ENCODE measurements at places on chromosomes 16 and 17. TPM values are rescaled to one million over a fixed set of nuclear protein-coding genes. Genes with fewer than 3 reads are reported as not detected.

Gene WNT9B
- total RNA-seq = not detected

Gene ZNF688
- 11.9 TPM for total RNA-seq

GRCh38 chr16:15521758-15522509, 87.5 kb downstream of the BMERB1 start:
- no peak for DNase-seq

DNA sequence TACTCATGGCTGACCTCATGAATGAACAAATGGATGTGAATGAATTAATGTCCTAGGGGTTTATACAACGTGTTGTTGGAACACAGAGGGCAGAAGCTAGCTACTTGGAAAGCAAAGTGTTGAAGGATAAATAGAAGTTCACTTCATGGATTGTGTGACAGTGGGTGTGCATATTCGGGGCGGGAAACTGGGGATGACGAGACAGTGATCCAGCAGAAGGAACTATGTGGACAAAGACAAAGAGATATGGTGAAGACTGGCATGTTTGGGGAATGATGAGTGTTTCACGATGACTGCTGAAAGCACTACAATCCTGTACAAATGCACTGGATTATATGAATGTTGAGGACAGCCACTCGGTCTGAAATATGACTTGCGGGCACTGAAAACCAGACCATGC, 250.5 kb upstream of the C16orf82 start:
- DNase-seq = no peak

GRCh38 chr16:85374571-85374872, 238.6 kb upstream of the GSE1 start:
- no peak for DNase-seq

DNA sequence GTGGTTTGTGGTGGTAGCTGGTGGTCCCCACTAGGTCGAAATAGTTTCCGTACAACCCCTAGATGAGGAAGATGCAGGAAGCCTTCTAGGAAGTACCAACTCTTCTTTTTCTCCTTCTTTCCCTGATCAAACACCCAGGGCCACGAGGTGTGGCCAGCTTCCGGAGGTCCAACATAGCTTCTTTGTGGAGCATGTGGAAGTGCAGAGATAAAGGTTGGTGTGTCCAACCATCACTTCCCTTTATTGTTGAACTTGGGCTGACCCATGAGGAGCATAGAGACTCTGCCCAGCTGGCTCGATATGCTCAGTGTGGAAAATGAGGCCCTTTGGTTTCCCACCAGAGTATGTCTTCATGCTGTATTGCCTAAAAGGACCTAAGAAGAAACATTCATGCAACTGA, 6.3 kb upstream of the RGS9 start:
- DNase-seq = no peak

DNA sequence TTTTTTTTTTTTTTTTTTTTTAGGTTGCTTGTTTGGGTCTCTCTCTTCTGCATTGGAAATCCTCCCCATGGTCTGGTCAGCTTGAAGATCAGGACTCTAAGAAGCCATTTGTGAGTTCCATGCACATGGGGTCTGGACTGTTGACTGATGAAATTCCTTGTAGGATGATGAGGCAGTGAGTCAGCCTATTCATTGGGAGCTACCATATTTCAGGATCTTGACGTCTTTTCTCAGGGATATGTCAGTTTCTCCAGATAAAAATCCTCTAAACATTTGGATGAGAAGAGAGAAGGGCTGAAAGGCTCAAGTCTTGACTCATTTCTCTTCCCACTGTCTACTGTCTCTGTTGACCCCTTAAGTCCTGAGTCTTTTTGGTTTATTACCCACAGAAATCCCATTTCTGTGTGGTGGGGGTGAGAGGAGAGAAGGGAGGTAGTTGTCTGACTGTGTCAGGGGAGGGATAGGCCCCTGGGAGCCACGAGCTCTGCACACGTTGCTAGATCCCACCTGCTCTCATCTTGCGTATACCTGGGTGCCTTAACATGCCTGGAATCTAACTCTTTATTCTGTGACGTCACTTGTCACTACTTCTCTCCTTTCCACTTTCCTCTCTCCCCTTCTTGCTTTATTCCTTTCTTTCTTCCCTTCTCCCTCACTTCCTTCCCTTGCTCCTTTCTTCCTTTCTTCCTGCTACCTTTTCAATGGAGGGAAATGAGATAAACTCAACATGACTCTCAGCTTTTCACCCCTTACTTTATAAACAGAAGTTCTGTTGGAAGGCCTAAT, 333.1 kb upstream of the XYLT1 start:
- DNase-seq = no peak

GRCh38 chr16:3564130-3564888, 12.9 kb downstream of the NLRC3 start:
- no peak for DNase-seq

DNA sequence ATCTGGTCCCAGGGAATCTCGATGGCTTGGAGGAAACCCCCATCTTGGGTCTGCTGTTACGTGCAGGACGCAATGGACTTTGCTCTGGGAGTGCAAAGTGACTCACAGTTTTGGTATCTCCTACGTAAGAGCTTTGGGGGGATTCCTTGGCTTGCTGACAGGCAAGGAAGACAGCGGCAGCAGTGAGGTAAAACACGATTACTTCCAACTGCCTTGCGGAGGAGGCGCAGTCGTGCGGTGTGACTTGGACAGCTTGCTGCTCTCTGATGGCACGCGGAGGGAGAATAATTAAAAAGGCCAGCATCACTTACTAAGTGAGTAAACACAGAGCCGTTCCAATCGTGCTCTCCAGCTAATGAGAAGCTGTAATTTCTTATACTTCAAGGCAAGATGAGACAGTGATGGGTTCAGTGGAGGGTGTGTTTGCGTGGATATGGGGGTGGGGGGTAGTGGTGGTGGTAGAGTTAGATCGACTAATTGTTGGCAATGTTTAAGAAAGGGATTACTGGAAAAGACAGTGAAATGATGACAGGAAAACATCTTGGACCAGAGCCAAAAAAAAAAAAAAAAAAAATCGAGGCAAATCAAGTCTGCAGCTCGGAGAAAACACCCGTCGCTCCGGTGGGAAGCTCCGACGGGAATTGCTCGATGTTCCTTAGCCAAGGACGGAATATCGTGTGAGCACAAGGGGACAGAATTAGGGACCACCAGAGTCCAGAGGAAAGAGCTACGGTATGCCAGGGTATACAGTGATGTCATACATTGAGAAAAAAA, 184.8 kb upstream of the ZFHX3 start:
- DNase-seq = peak; percentile 75

GRCh38 chr16:23058576-23058975, 90.7 kb downstream of the USP31 start:
- no peak for DNase-seq
